Mucosa of gallbladder (tissue), 1 donor: ENCODE measurements at places on chromosomes 2 and 18. TPM values are rescaled to one million over a fixed set of nuclear protein-coding genes. Genes with fewer than 3 reads are reported as not detected.

- no peak for DNase-seq
These were observed 41.8 kb upstream of the HAAO start for GRCh38 chr2:42834161-42834560.

GRCh38 chr18:12703096-12703567 lies 290 bp downstream of the PSMG2 start:
- DNase-seq: no peak

GRCh38 chr2:146981921-146982320 lies 862.9 kb upstream of the ACVR2A start:
- DNase-seq: no peak

- DNase-seq: no peak
These were observed 121.5 kb upstream of the GYPC start for GRCh38 chr2:126534478-126534877.

GRCh38 chr2:29916571-29916970 lies 4.8 kb downstream of the ALK start:
- DNase-seq: no peak

DNA sequence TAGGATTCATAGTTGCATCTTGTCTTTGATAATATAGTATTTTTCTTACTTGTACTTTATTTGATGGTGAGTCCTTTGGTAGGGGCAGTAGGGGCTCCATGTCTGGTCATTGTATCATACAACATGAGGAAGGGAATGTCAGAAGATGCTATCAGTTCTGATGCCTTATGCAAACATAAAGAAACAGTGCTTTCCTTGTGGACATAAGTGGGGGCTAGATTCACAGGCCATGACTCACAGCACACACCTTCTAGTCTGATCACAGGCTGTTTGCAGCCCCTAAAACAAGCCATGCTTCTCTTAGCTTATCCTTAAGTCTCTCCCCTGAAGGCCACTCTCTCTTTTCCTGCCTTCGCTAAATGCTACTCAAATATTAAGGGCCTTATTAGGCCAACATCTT lies 10.7 kb upstream of the SLC14A1 start:
- DNase-seq: no peak

DNA sequence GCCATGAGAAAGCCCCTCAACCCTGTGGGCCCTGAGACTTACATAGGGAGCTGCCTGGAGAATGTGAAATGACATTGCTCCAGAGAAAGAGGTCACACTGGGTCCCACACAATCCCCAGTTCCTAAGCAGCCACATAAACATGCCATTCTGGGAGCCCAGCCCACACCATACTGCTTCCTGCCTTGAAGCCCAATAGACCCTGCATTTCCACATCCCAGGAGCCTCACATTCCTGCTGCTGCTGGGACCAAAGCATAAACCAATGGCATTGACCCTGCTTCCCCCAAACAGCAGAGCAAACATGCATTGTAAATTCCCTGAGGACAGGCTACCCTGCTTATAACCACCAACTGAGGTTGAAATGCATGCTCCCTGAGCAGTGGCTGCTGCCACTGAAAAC lies 1117.6 kb upstream of the SLC39A10 start:
- no peak for DNase-seq

- no peak for DNase-seq
These were observed 218.5 kb downstream of the LDLRAD4 start for GRCh38 chr18:13437034-13437433.

DNA sequence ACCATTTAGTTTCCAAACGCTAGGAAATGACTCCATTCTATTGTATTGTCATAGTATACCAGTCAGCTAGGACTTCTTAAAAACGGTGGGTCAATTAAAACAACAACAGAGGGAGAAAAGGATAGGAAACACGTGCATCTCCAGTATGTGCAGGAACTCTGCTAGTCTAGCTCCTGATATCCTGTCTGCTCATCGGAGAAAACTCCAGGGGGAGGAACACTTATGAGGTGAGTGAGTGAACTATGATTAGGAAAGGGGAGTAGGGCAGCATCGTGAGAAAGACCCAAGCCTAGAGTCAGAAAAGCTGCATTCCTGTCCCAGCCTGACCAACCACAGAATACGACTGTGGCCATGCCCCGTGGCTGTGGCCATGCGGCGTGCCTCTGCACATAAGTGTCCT lies 34.2 kb downstream of the DTNB start:
- DNase-seq: no peak

DNA sequence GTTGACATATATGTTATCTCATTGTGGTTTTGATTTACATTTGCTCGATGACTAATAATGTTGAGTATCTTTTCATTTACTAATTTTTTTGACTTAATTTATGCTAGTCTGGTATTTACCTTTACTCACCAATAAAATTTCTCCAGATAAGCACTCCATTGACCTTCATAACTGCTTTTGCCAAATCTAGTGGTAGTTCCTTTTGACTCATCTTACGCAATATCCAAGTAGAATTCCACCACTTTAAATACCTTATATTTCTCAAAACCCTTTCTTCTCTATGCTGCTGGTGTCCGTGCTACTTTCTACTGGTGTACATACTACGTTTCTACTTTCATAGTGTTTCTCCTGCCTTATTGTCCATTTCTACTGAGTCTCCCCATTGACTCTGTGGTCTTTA lies 407.6 kb upstream of the SPHKAP start:
- DNase-seq: no peak

DNA sequence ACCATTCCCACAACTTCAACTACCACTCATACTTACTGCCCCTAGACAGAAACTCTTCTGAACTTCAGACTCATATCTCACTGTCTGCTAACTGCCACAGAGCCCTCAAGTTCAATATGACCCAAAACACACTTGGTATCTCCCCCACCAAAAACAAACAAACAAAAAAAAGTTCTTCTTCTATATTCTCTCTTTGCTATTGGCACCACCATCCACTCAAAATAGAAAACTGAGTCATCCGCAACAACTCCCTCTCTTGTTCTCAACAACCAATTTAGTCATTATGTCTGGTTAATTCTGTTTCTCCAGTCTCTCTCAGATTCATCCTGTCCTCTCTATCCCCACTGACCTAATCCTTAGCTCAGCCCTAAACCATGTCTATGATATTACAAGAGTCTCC lies 7.2 kb upstream of the DCTN1 start:
- DNase-seq: no peak

GRCh38 chr18:79953971-79954651 lies 2.7 kb upstream of the SLC66A2 start:
- DNase-seq: no peak

Gene VWC2L
- total RNA-seq: not detected

Gene UPP2
- not detected for total RNA-seq

Gene AQP12A
- not detected for total RNA-seq

Gene SNTG2
- total RNA-seq: 2.0 TPM

Gene EFEMP1
- total RNA-seq: 45.2 TPM

Gene SLC9A4
- total RNA-seq: 19.9 TPM
